ENCODE measurements at places on chromosomes 3 and 15. TPM values are rescaled to one million over a fixed set of nuclear protein-coding genes. Genes with fewer than 3 reads are reported as not detected.

Gene FETUB
- total RNA-seq = not detected

Gene PTH1R
- total RNA-seq = 0.34 TPM

Gene SAXO2
- 3.9 TPM for total RNA-seq

Gene TCTA
- total RNA-seq = 9.6 TPM

Gene CNBP
- total RNA-seq = 319 TPM

Gene RBMS3
- 35.4 TPM for total RNA-seq

Gene INSYN1
- 9.6 TPM for total RNA-seq

Gene PAQR5
- 0.21 TPM for total RNA-seq

Gene RNF111
- total RNA-seq = 37.4 TPM

Gene SEMA3F
- total RNA-seq = 5.8 TPM

Gene DNAH12
- total RNA-seq = 0.09 TPM

Gene CA12
- 1.1 TPM for total RNA-seq

Gene GABRG3
- total RNA-seq = 5.2 TPM

Gene CORO2B
- total RNA-seq = 23.1 TPM

Gene RLBP1
- 6.3 TPM for total RNA-seq

Gene TMCO5A
- not detected for total RNA-seq

Gene MKRN2
- total RNA-seq = 25.8 TPM

Gene EID1
- total RNA-seq = 212 TPM

Gene MAP6D1
- 4.9 TPM for total RNA-seq

Gene ATP13A5
- not detected for total RNA-seq

Gene TNFAIP8L3
- total RNA-seq = not detected

Gene RAB5A
- total RNA-seq = 43.8 TPM

Gene LAMB2
- 108 TPM for total RNA-seq

Gene GPR149
- not detected for total RNA-seq
